ENCODE measurements at places on chromosomes 12 and 14.

GRCh38 chr14:90191585-90191984 lies 64.8 kb upstream of the PSMC1 start:
- DNase-seq = no peak

GRCh38 chr14:99137001-99137700 lies 134.8 kb downstream of the BCL11B start:
- no peak for DNase-seq

GRCh38 chr12:3483089-3483488 lies 7.9 kb upstream of the PRMT8 start:
- no peak for DNase-seq

DNA sequence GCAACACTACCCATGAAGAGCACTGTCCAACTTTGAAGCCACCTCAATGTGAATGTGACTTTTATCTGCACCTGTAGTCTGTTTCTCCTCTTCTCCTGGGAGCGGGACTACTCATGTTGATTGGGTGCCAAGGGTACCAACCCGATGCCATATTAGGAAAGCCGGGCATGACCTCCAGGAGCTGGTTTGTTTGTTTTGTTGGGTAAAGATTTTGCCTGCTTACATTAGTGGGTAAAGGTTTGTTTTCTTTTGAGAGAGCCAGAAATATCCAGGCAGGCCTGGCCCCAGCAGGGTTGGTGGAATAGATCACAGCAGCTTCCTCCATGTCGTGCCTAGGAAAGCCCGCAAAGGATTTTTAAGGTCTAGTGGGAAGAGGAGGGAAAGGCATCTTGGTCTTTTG lies 19.7 kb upstream of the ITPK1 start:
- no peak for DNase-seq

- no peak for DNase-seq
These were observed 29.0 kb upstream of the A2M start for GRCh38 chr12:9144730-9145106.

DNA sequence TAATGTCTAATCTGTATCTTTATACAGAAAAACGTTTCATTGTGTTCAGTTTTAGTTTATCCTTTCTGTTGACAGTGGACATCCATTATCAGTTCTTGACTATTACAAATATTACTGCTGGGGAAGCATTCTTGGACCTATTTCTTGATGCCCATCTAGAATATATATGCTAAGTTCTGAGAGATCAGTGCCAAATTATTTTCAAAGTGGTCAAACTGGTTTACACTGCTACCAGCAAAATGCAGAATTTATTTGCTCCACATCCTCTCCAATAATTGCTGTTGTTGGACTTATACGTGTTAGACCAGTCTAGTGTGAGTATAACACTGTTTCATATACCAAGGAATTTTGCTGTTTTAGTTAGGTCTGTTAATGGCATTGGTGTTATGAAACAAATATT lies 85.5 kb upstream of the TRAF3 start:
- no peak for DNase-seq

DNA sequence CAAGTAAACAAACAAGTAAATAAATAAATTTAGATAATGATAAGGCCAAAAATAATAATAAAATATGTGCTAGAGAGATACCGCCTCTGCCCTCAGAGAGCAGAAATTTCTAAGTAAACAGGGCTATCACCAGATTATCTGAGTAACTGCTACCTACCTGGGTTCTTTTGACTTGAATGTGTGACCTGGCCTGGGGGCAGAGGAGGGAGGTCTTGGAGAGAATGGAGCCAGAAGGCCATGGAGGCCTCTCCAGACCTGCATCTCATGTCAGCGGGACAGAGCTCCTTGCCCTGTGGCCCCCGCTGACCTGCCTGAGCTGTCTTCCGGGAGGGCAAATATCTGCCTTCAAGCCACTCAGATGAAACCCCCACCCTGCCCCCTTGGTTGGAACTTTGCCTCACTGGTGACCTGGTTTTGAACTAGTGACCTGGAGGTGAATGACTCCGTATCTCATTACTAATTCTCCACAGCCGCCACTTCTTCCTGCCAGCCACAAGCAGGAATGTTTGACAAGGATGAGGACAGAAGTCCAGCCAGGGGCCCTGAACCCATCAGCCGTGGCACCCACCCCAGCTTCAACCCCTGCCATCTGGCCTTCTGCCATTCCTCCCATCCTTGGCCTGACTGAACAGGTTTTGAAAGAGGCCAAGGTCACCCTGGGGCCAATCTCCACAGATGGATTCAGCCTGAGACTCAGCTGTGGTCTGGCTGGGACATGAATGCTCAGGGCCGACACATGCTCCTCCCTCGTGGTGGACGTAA lies 86.8 kb upstream of the PARP11 start:
- no peak for DNase-seq

Data from common myeloid progenitor, CD34-positive (primary cell).